Stimulated activated CD8-positive, alpha-beta memory T cell treated with anti-CD3 and anti-CD28 coated beads, Interleukin-4, amount 100 ng/mL, for 24 hours (primary cell): ENCODE measurements at places on chromosomes 5 and 9.

- DNase-seq = peak; percentile 47
Observed at GRCh38 chr5:76403766-76404222, 709 bp downstream of the IQGAP2 start.

DNA sequence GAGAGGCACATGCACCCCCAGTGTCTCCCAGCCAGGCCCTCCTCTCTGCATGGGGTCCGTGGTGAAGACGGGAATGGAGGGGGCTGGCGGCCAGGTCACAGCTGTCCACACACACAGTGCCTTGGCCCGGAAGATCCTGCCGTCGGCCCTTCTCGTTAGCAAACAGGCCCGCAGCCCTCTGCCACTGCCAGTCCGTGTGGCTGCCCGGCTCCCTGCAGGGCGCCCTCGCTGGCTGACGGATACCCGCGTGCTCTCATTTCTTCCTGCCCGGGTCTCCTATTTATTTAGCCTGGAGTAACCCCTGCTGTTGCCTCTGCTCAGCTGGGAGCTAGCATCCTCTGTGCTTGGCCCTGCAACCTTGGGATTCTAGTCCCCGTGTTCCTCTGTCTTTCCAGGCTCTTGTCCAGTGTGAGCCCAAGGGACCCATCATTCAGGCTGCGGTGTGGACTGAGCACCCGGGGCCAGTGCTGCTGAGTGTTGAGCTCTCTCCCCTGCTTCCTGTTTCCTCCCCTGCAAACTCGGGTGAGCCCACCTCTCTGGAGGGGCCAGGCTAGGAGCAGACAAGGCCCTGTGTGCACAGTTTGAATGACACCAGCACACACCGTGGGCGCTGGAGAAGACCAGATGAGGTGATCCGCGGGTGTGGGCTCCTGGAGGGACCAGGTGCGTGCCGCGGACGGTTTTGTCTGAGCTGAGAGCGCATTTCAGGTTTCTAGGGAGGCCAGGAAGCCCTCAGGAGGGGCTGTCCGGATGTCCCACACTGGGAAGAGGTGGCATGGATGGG, 14.6 kb upstream of the RNU6ATAC start:
- DNase-seq = no peak

- no peak for DNase-seq
Observed at GRCh38 chr9:110128664-110129329, 79.2 kb downstream of the C9orf152 start.

- DNase-seq = no peak
Observed at GRCh38 chr9:23741351-23741750, 84.7 kb downstream of the ELAVL2 start.

DNA sequence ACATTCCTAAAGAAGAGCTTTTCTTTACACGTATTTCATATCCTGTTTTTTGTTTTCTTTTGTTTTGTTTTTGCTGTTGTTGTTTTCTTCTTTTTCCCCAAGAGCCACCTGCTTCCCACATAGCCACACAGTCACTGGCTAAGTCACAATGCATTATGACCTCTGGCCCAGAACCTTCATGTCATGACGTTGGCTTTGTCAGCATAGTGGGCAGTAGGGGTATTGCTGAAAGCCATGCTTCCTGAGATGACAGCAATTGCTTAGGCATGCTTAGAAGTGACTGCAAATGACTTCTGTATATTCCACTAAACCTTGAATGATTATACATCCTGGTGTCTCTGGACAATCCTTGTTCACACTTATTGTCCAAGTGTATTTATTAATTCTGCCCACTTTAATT, 375.8 kb downstream of the TAF11L14 start:
- no peak for DNase-seq

- no peak for DNase-seq
Observed at GRCh38 chr5:3680821-3681220, 85.2 kb downstream of the IRX1 start.
